ENCODE measurements at places on chromosomes 3 and 15.

- DNase-seq: no peak
These were observed 89.3 kb upstream of the DGKG start for GRCh38 chr3:186451371-186451770.

- no peak for DNase-seq
These were observed 1.8 kb downstream of the MAP1A start for GRCh38 chr15:43519196-43519595.

DNA sequence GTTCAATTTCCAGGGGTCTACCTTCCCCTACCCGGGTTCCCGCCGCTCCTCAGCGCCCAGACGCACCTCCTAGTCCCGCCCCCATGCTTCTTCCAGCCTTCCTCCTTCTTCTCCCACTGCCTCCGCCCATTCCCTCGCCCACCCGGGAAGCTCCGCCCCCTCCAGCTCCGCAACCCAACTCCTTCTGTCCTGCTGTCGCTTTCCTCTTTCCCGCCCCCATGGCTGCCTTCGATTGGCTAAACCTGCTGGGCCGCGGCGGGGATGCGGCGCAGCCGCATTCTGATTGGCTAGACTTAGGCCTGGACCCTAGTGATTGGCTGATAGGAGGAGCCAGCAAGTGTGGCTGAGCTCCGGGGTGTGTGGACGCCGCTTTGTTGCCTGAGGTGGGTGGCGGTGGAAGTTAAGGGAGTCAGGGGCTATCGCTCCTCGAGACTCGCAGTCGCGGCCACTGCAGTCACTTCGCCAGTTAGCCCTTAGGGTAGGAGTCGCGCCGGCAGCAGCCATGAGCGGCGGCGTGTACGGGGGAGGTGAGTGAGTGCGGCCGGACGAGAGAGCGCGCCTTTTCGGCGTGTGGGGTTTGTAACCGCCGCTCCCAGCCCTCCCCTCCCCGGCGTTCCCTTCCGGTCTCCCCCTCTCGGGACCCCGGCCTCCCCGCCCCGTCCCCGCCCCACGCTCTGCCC, at the start of gene ACTL6A:
Gene ACTL6A, plus strand, starts transcription at position 336 of the 680 bp plus-strand sequence. Its CDS starts 167 bp downstream, at position 503.
- DNase-seq: peak; percentile 99

GRCh38 chr3:170270282-170270881, 48.2 kb downstream of the PRKCI start:
- no peak for DNase-seq

GRCh38 chr15:24054547-24055245, 367.6 kb upstream of the NDN start:
- DNase-seq: no peak

GRCh38 chr3:52240886-52241370, 2.0 kb upstream of the TWF2 start:
- no peak for DNase-seq

DNA sequence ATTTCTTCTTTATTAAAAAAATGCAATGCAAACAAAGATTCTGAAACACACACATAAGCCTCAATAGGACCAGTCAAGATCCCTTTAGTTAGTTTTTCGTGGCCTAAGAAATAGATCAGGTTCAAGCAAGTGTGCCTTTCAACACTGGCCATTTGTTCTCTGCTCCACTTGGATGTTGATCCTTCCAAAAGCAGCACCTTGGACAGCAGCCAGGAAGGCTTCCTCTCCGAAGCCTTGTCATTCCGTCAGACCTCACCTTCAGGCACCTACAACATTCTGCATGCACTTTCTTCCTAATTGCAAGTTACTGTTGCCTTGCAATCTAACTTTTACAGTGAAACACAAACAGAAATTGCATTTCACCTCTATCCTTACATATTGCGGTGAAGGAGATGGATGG, 155.9 kb upstream of the FEZF2 start:
- peak; percentile 45 for DNase-seq

- DNase-seq: no peak
These were observed 118.0 kb upstream of the NPHP3 start for GRCh38 chr3:132840201-132840700.

DNA sequence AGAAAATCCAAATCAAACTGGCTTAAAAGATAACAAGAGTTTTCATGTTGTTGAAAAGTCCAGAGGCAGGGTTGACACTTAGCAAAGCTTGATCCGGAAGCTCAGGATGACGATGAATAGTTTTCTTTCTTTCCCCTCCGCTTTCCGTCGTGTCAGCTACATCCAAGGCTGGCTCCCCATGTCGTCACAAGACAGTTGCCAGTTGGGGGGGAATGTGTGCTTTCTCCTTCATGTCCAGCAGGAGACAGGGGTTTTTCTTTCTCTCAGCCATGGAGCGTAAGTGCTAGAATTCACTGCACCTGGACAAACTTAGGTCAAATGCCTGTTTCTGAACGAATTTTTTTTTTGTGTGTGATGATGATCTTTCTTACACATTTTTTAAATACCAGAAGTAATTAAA, 273.8 kb upstream of the RGMA start:
- no peak for DNase-seq

DNA sequence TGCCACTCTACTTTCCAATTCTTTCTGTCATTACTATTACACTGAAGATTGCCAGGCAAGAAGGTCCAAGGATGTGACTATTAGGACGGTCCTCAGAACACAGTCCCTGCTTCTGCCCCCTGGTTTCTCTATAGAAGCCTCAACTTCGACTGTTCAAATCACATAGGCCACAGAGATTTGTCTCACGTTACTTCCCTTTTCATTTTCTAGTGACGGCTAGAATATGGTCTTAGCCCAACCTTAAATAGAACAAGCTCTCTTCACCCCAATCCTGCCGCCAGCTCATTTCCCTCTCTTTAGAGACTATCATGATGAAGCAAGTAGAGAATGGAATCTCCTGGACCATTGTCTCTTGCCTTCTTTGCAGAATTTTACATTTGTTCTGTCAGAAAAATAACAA, 84.9 kb downstream of the TIGIT start:
- no peak for DNase-seq

GRCh38 chr3:189167027-189167766, 4.6 kb upstream of the TPRG1 start:
- no peak for DNase-seq

DNA sequence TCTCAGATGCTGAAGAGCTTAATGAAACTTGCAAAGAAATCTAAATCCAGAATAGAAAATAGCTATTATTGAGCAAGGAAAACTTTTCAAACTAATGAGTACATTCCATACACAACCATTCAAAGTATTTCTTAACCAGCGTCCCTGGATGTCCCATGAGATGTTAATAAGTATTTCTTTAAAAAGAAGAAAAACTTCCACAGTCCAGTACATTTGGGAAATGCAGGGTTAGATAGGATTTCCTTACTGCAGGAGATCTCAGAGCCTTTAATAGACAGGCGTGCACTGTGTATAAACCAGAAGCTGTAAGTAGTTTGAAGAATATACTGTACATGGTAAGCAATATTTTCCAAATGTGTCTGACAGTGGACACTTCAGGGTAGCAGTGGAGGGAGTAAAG, 29.6 kb upstream of the BHLHE40 start:
- DNase-seq: no peak

GRCh38 chr3:17775073-17775472, 32.6 kb upstream of the TBC1D5 start:
- no peak for DNase-seq

DNA sequence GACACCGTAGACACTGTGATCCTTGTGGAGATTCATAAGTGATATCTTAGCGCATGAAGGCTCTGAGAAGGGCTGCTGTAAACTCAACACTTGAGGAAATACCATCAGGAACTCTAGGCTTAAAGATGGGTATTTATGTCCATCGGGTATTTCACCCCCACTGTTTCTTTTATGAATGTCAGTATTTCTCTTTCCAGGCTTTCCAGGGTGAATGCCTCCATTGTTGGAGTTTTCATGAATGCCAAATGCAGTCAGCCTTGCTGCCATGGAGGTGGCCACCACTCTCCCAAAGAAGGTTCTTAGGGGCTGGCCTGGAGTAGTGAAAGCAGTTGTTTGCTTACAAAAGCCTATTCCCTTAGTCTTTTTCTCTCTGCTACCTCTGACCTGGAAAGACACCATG, 259.2 kb downstream of the SLCO3A1 start:
- DNase-seq: no peak

DNA sequence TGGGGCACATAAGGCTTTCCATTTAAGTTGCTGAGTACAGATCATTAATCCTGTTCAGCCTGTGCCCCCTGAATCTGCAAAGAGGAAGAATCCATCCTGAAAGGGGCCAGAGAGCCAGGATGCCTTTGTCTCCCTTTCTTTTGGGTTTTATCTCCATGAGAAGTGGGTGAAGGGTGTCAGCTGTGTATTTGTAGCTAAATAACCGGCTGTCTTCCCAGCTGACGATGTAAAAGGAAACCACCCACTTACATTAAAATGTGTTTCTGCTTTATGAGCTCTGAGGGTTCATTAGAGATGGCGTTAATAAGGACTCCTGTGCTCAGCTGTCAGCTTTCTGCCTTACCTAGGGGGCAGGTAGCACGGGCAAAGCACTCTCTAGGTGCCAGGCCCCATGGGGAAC, 83.4 kb downstream of the SLCO3A1 start:
- DNase-seq: no peak

- no peak for DNase-seq
These were observed 48.9 kb upstream of the FMN1 start for GRCh38 chr15:33243393-33243792.

DNA sequence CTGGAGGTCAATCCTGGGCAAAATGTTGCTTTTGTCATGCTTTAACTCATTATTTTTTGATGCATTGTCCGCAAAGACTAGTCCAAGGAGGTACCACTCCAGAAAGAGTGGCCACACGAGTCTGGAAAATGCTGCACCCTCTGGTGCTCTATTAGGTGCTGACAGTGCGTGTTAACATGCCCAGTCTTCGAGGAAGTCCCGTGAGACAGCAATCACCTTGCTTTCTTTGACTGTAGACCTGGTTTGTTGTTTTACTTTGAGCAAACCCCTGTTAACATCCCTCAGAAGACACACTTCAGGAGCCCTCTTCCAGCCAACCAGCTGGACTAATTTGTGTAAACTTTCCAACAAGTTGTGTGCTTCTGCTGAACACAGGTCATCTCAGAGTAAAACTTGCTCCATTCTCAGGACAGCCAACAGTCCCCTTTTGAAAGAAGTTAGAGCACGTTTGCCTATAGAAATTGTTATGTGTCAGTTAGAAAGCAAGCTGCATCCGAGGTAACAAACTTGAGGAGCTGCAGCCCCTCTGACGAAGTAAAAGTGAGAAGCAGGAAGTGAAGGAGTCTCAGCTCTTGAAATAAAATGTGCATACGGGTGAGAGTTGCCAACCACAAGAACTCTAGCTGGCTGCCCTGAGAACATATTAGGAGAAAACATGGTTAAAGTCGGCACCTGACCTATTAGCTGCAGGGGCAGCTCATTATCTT, 205.0 kb downstream of the LPP start:
- no peak for DNase-seq

GRCh38 chr3:140284372-140284771, 349.4 kb downstream of the CLSTN2 start:
- DNase-seq: no peak

DNA sequence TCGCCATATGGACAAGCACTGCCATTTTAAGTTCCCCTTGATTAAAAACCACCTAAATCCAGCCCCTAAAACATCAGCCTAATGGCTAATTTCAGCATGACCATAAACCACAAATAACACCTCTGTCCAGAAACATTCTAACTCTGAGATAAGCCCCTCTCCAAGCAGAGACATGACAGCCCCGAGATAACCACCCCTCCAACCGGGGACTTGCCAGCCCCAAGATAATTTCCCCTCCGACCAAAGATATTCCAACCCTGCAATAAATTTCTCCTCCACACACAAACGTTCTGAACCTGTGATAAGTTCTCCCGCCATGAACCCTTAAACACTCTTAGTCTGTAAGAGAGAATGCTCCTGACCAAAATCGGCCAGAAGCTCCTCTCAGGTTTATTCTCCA, 586.8 kb downstream of the EDEM1 start:
- no peak for DNase-seq

DNA sequence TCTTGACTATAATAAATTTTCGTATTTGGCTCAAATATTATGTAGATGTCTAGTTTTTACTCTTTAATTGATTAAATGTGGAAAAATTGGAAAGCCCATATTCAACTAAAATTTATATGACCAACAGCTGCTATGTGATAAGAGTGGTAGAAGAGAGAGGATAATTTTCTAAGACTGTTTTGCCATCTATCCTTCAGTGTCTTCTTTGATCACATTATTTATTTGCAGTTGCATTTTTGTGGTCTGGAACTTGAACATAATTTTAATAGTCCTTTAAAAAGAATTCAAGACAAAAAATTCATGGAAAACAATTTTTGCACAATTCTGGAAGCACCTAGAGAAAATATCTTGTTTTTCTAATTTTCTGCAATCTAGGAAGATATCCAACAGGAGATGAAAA, 213.3 kb upstream of the THBS1 start:
- DNase-seq: no peak

DNA sequence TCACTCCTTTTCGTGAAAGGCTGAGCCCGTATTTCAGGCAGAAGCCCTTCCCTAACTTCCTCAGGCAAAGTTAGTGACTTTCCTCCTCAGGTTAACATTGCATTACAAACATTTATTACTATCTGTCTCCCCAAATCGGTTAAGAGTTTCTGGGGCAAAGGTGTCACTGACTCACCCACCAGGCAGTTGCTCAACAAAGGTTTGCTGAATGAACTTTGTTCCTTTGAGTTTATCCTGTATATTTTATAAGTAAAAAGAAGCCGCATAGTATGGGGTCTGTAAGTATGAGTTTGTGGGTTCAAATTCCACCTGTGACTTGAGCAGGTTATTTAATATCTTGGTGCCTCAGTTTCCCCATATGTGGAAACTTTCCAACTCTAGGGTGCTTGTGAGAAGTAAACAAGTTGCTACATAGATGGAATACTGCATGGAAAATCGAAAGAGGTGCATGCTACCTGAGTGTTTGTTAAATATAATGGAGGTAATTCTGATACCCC, 177.7 kb downstream of the THRB start:
- DNase-seq: no peak

- DNase-seq: no peak
These were observed 627.1 kb downstream of the NAALADL2 start for GRCh38 chr3:175486255-175486654.

DNA sequence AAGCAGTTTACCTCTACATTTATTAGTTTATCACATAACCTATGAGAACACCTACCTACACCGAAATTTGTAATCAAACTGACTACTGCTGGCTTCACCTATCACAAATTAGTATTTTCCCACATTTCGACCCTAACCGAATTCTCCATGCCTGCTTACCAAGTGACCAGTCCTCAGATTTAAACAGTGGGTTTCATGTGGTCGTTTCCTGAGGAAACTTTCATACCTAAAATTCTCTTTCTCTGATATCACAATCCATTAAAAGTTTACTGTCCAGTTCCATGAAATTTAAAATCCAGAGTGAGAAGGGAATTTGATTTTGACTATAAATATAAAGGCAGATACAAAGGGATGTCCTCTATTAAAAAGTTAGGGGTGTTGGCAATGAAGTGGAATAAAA, 1.9 kb downstream of the PLOD2 start:
- DNase-seq: no peak
